ENCODE measurements at places on chromosomes 2 and 18. TPM values are rescaled to one million over a fixed set of nuclear protein-coding genes. Genes with fewer than 3 reads are reported as not detected.

SOCS6 gene
- total RNA-seq = 23.7 TPM

FN1 gene
- total RNA-seq = 3,105 TPM

G6PC2 gene
- total RNA-seq = not detected

HOXD9 gene
- total RNA-seq = not detected

SERPINB3 gene
- not detected for total RNA-seq

CYP27C1 gene
- not detected for total RNA-seq

STAT4 gene
- 0.13 TPM for total RNA-seq

TNFRSF11A gene
- total RNA-seq = 3.5 TPM

ELOA2 gene
- total RNA-seq = not detected

OR6B2 gene
- not detected for total RNA-seq

MATN3 gene
- total RNA-seq = 0.95 TPM

MAB21L4 gene
- not detected for total RNA-seq

CETN1 gene
- not detected for total RNA-seq

RAB17 gene
- 1.6 TPM for total RNA-seq

MTX2 gene
- total RNA-seq = 34.5 TPM

GBX2 gene
- 6.4 TPM for total RNA-seq

ANKAR gene
- 3.6 TPM for total RNA-seq

AGXT gene
- not detected for total RNA-seq

TLX2 gene
- not detected for total RNA-seq

KIAA2012 gene
- not detected for total RNA-seq

EFHD1 gene
- total RNA-seq = not detected

SLC5A7 gene
- not detected for total RNA-seq

OXER1 gene
- not detected for total RNA-seq

MITD1 gene
- 26.5 TPM for total RNA-seq

COLEC12 gene
- 24.3 TPM for total RNA-seq

CEBPZOS gene
- 11.1 TPM for total RNA-seq

FBXO36 gene
- 2.0 TPM for total RNA-seq

REG3A gene
- total RNA-seq = not detected

Data from pulmonary artery endothelial cell (primary cell).